ENCODE measurements at places on chromosomes 6 and 20.

- no peak for DNase-seq
Measured at GRCh38 chr6:112337209-112337638, 9.9 kb upstream of the RFPL4B start.

DNA sequence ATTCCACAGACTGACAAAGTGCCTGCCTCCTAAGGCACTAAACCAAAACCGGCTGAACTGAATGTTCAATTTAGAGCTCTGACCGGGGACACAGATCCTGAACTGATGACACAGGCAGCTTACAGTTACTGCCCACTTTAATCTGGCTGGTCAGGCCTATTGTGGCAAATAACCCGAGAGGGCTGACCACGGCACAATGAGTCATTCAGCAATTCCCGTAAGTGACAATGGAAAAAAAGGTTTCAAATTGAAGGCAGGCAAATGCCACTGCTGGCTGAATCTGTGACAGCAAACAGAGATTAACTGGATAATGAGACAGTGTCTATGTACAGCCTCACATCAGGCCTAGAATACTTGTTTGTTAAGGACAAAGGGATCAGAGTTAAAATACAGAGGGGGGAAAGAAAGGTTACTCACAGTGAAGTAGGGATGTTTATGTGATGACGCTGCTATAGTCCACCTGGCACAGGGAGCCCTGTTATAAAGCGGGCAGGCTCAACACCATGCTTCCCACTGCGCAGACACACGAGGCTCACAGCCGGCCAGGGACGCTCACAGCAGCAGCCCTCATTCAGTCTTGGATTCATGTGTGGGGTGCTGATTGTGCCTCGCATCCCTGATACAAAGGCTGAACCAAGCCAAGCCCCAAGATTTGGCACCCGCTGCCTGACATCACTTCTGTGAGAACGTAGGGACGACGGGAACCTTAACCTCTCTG, 54.4 kb downstream of the RTN4IP1 start:
- no peak for DNase-seq

DNA sequence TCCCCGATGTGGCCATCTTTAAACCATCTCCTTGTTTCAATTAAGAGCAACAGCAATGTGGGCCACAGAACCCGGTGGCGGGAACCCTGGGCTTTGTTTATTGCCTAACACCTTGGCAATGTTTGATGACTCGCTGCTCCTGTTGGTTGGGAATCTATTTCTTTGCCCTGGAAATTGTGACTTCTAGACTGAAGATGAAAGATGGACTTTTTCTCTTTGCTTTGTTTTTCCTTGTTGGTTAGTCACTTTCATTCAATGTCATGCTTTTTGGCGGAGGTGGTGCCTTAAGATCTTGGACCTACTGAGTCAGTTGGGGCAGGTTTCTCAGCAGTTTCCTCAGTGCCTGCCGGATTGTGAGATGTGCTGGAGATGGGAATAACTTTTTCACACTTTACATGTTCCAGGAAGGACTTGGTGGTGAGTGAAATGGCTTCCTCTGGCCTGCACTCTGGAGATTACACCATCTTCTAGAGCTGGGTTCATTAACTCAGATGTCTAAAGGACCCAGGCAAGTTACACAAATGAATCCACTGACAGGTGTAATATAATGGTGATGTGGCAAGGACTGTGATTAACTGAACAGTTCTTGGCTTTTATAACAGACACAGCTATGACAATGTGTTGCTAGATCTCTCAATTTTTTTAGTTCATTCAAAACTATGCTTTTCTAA, 56.3 kb downstream of the TSHZ2 start:
- peak; percentile 21 for DNase-seq

DNA sequence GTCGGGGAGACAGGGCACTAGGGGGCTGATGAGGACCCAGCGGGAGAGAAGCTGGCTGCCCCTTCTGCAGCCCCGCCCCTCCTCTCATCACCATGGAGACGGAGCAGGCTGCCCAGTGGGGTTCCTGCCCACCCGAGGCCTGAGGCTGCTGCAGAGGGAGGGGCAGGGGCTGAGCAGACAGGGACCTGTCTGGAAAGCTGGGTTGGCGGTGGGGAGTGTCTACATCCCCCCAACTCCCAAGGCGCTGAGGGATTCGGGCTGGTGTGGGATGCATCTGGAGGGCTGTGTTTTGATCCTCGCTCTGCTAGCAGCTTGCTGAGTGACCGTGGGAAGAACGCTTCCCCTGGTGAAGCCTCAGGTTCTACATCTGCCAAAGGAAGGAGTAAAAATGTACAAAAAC, 1.2 kb upstream of the BPI start:
- DNase-seq, result no peak

DNA sequence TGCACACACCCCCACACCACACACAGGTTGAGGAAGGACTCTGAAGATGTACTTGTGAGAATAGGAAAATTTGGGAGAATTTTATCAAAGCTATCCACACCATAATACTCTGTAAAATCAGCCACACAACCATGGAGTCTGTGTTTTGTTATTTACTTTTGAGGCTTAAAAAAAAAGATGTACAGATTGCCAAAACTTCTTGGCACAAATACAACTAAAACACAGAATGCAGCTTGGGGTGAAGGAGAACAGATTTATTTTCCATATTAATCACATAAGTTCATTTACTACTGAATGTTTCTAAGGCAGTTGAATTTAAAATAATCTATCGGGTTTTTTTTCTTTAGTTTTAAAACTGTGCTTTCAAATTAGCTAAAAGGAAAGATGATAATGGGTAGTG, 32.8 kb upstream of the KCNQ5 start:
- DNase-seq, result no peak

GRCh38 chr6:151131324-151132007, 108.3 kb upstream of the AKAP12 start:
- no peak for DNase-seq
